ENCODE measurements at places on chromosomes 3 and 15.

DNA sequence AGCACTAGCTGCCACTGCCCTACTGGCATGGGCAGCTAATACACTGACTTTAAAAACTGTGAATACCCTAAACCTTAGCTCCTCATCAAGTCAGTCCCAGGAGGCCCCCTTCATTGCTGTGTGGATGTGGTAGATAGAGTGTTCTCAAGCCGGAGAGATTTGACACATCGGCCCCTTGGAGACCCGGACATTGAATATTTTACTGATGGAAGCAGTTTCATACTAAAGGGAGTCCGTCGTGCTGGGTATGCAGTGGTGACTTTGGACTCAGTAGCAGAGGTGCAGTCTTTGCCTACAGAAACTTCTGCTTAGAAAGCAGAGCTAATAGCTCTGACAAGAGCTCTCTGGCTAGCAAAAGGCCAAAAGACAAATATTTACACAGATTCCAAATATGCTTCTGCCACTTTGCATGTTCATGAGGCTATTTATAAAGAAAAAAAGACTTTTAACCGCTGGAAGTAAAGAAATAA lies 17.5 kb downstream of the CCR4 start:
- DNase-seq = no peak

- no peak for DNase-seq
Observed at GRCh38 chr3:13626396-13626795, 77.5 kb downstream of the FBLN2 start.

DNA sequence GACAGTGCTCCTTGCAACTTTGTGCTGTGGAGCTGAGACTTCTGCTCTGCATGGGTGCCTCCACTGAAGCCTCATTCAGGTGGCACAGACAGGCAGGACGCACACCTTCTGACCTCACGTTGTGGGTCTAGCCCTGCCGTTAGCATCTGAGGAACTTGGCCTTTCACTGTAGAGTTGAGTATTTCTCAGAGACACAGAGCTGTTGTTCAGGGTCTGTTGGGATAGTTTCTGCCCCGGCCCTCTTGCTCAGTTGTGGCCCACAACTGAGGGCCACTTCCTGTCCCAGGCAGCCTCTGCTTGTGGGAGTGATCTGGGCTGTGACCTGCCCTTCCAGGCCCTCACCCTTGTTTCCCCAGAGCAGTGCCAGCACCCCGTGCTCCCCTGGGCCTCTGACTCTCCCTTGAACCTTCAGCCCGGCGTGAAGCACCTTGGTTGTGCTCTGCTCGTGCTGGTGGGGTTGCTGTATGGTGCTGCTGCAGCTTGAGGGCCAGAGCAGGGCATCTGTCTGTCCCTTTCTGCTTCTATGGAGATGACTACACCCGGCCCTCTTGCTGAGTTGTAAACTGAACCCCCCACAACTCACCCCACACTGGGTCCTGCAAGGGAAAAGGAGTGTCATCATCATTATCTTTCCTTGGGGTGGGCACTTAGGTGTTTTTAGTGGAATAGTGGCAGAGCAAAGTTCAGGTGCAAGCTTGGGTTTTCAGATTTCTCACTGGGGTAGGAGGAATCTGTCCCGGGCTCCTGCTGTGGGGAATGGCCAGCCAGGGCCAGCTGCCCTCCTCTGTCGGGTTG lies 11.7 kb downstream of the BAHD1 start:
- DNase-seq = no peak

GRCh38 chr3:63800097-63800496 lies 19.0 kb upstream of the C3orf49 start:
- DNase-seq = no peak
